Left kidney (tissue), 8 donors: ENCODE measurements at places on chromosomes 7 and 10. TPM values are rescaled to one million over a fixed set of nuclear protein-coding genes. Genes with fewer than 3 reads are reported as not detected.

Gene HOXA5
- polyA plus RNA-seq = 76.0 TPM

GRCh38 chr10:29948881-29949355 is 110.5 kb downstream of the JCAD start:
- no peak for DNase-seq

DNA sequence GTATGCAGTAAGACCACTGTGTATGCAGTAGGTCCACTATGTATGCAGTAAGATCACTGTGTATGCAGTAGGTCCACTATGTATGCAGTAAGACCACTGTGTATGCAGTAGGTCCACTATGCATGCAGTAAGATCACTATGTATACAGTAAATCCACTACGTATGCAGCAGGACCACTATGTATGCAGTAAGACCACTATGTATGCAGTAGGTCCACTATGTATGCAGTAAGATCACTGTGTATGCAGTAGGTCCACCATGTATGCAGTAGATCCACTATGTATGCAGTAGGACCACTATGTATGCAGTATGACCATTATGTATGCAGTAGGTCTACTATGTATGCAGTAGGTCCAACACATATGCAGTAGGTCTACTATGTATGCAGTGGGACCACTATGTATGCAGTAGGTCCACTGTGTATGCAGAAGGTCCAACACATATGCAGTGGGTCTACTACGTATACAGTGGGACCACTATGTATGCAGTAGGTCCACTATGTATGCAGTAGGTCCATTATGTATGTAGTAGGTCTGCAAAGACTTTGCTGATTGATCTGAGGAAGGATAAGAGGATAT is 313.6 kb downstream of the ADARB2 start:
- DNase-seq = no peak

DNA sequence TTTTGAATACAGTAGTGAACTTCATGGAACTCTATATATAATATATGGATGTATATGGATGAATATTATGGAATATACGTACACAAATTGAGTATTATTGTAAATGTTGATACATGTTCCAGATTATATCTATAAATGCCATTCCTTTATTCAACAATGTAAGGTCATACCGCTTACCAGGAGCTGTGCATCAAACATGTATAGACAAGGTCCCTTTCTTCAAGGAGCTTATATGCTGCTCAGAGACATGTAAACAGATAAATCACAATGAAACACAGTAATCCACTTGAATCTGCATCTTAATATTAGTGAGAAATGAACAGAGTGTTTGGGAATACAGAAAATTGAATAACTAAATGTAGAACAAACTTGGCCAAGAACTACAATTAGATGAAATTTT is 898 bp upstream of the SEM1 start:
- no peak for DNase-seq

Gene CALML5
- polyA plus RNA-seq = not detected

Gene SP8
- polyA plus RNA-seq = not detected

- no peak for DNase-seq
These were observed 4.4 kb downstream of the KEL start for GRCh38 chr7:142957723-142958122.

- DNase-seq = no peak
These were observed 1074.4 kb downstream of the TYW1 start for GRCh38 chr7:68070992-68071391.

DNA sequence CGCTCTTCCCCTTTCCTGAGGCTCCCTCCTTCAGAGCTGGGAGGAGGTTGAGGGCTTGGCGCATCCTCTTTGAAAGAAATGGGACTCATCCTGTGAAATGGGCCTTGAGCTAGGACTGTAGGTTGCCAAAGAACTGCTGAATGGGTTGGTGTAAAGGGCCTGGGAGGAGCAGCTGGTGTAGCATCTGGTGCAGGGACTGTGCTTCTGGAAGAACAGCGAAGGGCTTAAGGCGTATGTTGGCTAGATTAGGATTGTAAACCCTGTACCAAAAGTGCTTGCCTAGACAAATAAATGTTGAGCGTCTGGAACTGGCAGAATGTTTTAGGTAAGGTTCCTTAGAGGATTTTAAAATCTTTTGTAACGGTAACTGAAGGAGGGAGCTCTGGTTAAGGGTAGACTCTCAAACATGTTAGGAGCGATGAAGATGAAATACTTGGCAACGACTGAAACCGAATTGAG is 563 bp downstream of the STAM start:
- DNase-seq = no peak

Gene SLF2
- 56.9 TPM for polyA plus RNA-seq

DNA sequence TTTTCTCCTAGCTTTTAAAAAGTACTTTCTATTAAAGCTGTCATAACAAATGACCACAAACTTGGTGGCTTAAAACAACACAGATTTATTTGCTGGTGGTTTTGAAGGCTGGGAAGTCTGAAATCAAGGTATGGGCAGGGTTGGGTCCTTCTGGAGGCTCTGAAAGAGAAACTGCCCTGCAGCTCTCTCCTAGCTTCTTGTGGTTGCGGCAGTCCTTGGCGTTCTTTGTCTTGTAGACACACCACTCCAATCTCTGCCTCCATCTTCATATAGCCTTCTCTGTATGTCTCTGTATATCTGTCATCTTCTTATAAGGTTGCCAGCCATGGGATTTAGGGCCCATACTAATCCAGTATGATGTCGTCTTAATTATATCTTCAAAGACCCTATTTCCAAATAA is 79.4 kb upstream of the PRR15 start:
- DNase-seq = no peak
